ENCODE measurements at places on chromosomes 12 and 14.
A peak's percentile ranks its signal among the peaks of the same experiment; 100 is the strongest.

DNA sequence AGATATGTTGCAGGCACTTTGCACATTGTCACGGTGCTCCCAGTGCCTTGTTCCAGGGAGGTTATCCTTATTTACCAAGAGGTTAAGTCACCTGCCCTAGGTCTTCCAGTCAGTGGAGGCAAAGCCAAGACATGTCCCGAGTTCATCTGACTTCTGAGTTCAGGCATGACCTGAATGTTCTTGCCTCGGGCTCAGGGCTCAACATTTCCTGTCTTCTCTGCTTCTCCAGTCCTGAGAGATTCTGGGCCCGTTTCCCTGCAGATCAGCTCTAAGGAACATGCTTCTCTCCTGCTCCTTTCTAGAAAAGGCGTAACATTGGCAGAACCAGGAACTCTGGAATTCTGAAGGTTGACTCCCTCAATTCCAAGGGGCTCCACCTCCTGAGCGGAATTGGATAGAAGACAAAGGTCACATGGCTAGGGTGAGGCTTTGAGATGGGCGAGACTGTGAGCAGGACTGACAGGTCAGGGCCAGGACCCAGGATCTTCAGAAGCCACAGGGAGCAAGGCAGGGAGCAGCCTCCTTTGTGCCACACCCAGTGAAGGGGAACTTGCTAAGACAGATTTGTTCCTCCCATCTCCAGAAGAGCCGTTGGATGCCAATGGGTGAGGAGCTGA lies 19.9 kb downstream of the BDKRB2 start:
- no peaks in the 10 kb centered on the region for H3K36me3 ChIP-seq
- H3K4me3 ChIP-seq: no peak overlapping the region
- DNase-seq: no peak
- no peaks in the 10 kb centered on the region for H3K27me3 ChIP-seq
- peaks cover 4% of the 10 kb centered on the region for H3K4me1 ChIP-seq
- H3K27ac ChIP-seq: no peak overlapping the region

DNA sequence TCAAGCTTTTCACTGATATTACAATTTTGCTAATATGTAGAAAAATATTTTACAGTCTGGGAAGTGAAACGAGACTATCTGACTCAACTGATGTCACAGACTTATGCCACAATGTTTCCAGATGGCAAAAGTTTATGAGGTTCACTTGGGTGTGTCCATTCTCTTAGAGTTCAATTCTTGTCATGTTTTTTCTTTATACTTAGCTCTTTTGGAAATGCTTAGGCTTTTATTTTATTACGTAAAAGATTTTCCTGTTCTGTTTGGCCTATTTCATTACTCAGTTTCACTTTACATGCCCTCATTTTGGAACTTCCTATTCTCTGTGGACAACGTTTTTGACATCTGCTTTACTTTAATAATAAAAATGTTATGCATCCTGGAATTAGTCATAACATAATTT lies 2.1 kb upstream of the PDZRN4 start:
- H3K4me1 ChIP-seq: peaks cover 6% of the 10 kb centered on the region
- H3K27me3 ChIP-seq: peaks cover 50% of the 10 kb centered on the region
- H3K36me3 ChIP-seq: no peaks in the 10 kb centered on the region

GRCh38 chr12:76738824-76739579 lies 24.9 kb upstream of the ZDHHC17 start:
- no peak overlapping the region for H3K4me3 ChIP-seq
- H3K27me3 ChIP-seq: no peaks in the 10 kb centered on the region
- H3K36me3 ChIP-seq: peaks cover 7% of the 10 kb centered on the region
- H3K27ac ChIP-seq: no peak overlapping the region
- DNase-seq: no peak
- no peaks in the 10 kb centered on the region for H3K4me1 ChIP-seq

DNA sequence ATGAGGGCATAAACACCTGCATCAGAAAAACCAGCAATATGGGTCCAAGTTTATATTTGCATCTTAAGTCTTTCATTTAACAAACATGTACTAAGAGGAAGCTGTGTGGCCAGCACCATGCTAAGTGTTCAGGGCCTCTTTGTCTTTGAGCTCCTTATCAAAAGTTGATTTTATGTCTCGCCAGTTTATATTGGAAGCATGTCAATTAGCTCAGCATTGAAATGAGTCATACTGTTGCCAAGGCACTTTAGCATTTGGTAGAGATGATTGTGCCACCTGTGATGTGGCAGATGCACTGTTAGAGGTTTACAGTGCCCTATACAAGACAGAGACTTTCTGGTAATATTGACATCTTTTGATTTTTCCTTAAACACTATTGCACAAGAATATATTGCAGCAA lies 68.5 kb downstream of the BHLHE41 start:
- DNase-seq: no peak
- H3K36me3 ChIP-seq: peaks cover 8% of the 10 kb centered on the region
- no peak overlapping the region for H3K4me3 ChIP-seq
- no peak overlapping the region for H3K27ac ChIP-seq
- no peaks in the 10 kb centered on the region for H3K27me3 ChIP-seq
- H3K4me1 ChIP-seq: peaks cover 3% of the 10 kb centered on the region

GRCh38 chr12:42094277-42094676 lies 50.4 kb downstream of the GXYLT1 start:
- no peaks in the 10 kb centered on the region for H3K27me3 ChIP-seq
- H3K27ac ChIP-seq: no peak overlapping the region
- H3K4me1 ChIP-seq: peaks cover 4% of the 10 kb centered on the region
- DNase-seq: no peak
- no peak overlapping the region for H3K4me3 ChIP-seq
- peaks cover 15% of the 10 kb centered on the region for H3K36me3 ChIP-seq

DNA sequence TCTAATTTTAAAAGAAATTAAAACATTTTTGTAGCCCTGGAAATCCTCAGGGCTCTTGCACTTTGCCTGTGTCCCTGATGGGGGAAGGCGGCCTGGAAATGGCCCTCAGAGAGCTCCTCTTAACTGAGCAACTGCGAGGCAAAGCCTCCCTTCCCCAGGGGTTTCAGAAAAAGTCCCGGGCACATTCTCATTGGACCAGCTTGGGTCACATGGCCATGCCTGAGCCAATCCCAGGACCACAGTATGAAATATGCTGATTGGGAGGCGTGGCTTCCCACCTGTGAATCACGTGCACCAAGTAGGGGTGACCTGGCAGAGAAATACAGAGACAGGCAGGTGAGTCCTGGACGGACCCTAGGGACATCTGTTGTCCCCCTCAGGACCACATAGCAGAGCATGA lies 90.4 kb upstream of the SFSWAP start:
- H3K27me3 ChIP-seq: peaks cover 37% of the 10 kb centered on the region
- no peak for DNase-seq
- no peak overlapping the region for H3K27ac ChIP-seq
- peaks cover 10% of the 10 kb centered on the region for H3K4me1 ChIP-seq
- no peaks in the 10 kb centered on the region for H3K36me3 ChIP-seq
- H3K4me3 ChIP-seq: no peak overlapping the region

- H3K27ac ChIP-seq: no peak overlapping the region
- H3K4me1 ChIP-seq: no peaks in the 10 kb centered on the region
- H3K27me3 ChIP-seq: no peaks in the 10 kb centered on the region
- no peak overlapping the region for H3K4me3 ChIP-seq
Measured at GRCh38 chr14:75995372-75996041, 9.9 kb downstream of the IFT43 start.

GRCh38 chr12:110813756-110814155 lies 33.0 kb upstream of the CCDC63 start:
- H3K27me3 ChIP-seq: peaks cover 33% of the 10 kb centered on the region
- peaks cover 4% of the 10 kb centered on the region for H3K4me1 ChIP-seq

GRCh38 chr12:24931666-24932405 lies 17.1 kb downstream of the BCAT1 start:
- no peaks in the 10 kb centered on the region for H3K27me3 ChIP-seq
- H3K4me1 ChIP-seq: no peaks in the 10 kb centered on the region
- no peak overlapping the region for H3K4me3 ChIP-seq
- no peak overlapping the region for H3K27ac ChIP-seq
- no peak for DNase-seq

DNA sequence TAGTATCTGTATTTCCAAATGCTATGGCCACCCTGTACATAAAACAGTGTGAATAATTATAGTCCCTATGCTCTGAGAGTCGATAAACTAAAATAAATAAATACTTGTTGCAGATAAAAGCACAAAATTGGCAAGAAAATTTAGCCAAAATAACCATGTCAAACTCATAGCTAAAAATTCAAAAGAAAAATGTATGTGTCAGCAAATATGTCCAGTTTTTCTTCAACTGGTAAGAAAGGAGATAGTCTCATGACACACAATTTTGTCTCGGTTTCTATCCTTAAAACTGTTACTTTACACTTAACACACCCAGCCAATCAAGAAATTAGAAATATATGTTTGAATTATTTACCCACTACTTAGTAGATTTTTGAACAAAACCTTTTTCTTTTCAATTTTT lies 145.6 kb upstream of the FSCB start:
- H3K36me3 ChIP-seq: no peaks in the 10 kb centered on the region
- H3K4me1 ChIP-seq: peaks cover 11% of the 10 kb centered on the region
- no peak overlapping the region for H3K27ac ChIP-seq

GRCh38 chr12:14907953-14908352 lies 22.3 kb upstream of the MGP start:
- no peak overlapping the region for H3K4me3 ChIP-seq
- H3K36me3 ChIP-seq: no peaks in the 10 kb centered on the region
- no peak overlapping the region for H3K27ac ChIP-seq
- H3K27me3 ChIP-seq: no peaks in the 10 kb centered on the region
- H3K4me1 ChIP-seq: peaks cover 1% of the 10 kb centered on the region

GRCh38 chr14:22475381-22475780 lies 113.6 kb downstream of the DAD1 start:
- no peak overlapping the region for H3K27ac ChIP-seq
- no peaks in the 10 kb centered on the region for H3K36me3 ChIP-seq
- DNase-seq: no peak

DNA sequence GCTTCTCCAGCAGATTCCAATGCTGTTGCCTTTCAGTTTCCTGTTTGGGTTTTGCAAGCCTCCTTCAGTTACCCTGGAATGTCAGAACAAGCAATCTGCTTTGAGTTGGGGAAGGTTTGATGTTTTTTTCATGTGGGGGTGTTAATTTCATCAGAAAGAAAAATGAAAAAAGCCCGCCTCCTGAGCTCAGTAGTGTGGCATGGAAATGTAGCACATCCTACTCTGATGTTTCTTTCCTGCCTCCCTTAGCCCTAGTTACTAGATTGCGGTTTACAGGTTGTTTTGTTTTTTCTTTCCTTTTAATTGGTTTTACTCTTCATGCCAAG lies 22.6 kb downstream of the IFNG-AS1 start:
- DNase-seq: no peak
- H3K4me3 ChIP-seq: no peak overlapping the region
- no peaks in the 10 kb centered on the region for H3K36me3 ChIP-seq
- no peak overlapping the region for H3K27ac ChIP-seq
- H3K4me1 ChIP-seq: no peaks in the 10 kb centered on the region
- peaks cover 2% of the 10 kb centered on the region for H3K27me3 ChIP-seq

DNA sequence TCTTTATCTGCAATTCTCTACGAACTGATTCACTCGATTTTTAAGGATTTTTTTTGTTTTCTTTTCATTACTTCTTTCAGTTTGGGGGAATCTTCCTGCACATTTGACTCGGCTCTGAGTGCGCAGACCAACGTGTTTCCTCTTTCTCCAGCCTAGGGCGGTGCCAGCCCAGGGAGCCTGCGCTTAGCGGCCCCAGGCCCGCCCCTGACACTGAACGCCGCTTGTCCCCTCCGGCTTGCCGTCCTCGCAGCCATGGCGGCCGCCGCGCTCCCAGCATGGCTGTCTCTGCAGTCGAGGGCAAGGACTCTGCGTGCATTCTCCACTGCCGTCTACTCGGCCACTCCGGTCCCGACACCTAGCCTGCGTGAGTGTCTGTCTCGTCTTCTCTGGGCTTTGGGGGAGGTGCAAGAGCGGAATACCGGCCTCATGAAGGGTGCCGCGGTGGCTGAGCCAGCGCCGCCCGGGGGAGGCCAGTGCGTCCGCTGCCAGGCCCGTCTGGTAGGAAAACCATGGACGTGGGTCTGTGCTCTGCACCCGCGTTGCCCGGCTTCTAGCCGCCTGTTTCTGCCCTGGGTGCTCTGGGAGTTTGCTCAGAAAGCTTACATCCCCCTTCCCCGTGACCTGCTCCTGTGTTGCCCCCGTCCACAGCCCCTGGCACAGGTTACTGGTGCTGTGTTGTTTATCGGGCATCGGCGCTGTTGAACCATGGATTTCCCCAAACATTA lies at the start of gene MRPS35:
Gene MRPS35 (plus strand): TSS at position 241 of the 725 bp plus-strand sequence. CDS start 12 bp downstream, at position 253.
- H3K36me3 ChIP-seq: peaks cover 9% of the 10 kb centered on the region
- peak within 1 kb of the TSS; percentile 98 for H3K27ac ChIP-seq
- peaks cover 11% of the 10 kb centered on the region for H3K27me3 ChIP-seq
- peaks cover 18% of the 10 kb centered on the region for H3K4me1 ChIP-seq

GRCh38 chr14:63431466-63431865 lies 111.7 kb downstream of the PPP2R5E start:
- no peak overlapping the region for H3K27ac ChIP-seq
- no peak for DNase-seq
- no peaks in the 10 kb centered on the region for H3K27me3 ChIP-seq
- H3K36me3 ChIP-seq: no peaks in the 10 kb centered on the region
- no peak overlapping the region for H3K4me3 ChIP-seq

DNA sequence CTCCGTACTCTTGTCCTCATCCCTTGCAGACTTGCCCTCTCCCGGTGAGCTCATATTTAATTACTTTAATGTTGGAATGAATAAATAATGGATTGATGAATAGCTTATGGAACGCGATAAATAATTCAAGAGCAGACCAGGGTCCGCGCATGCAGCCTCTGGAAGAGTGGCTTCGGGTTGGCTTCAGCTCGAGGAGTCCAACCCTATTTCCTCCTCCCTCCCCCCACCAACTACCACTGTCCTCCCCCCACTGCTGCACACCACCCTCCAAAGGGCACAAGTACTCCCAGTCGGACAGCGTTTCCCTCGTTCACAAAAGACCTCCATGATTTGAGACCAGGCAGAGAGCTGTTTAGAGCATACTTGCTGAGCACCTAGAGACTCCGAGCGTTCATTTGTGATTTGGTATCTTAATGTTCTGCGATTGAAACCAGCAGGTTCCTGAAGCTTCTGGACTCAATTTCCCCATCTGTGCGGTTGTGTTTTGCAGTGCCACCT lies 647 bp upstream of the SIX1 start:
- H3K36me3 ChIP-seq: no peaks in the 10 kb centered on the region
- peak overlapping the region; percentile 55 for H3K4me3 ChIP-seq
- no peak for DNase-seq
- H3K27me3 ChIP-seq: peaks cover 96% of the 10 kb centered on the region

DNA sequence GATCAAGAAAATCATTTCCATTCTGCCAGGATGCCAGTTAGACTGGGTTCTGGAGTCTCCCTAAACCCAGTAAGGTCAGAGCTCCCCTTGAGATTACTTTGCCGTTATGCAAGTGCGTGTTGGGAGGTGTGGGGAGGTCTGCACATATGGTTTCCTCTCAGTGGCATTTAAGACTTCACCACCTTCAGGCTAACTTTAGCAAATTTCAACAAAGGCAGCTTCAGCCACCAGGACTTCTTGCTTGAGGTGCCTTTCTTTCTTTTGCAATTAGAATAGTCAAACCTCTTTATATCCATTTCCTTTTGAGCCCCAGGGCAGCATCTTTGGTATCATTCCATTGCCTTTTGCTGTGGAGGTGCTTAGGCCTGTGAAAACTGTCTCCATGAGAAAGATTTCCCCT lies 117.2 kb upstream of the CCND2 start:
- no peak overlapping the region for H3K27ac ChIP-seq
- H3K4me1 ChIP-seq: peaks cover 4% of the 10 kb centered on the region
- H3K27me3 ChIP-seq: peaks cover 5% of the 10 kb centered on the region
- H3K36me3 ChIP-seq: peaks cover 1% of the 10 kb centered on the region
- H3K4me3 ChIP-seq: no peak overlapping the region

GRCh38 chr12:9381619-9382018 lies 173.4 kb upstream of the PZP start:
- no peaks in the 10 kb centered on the region for H3K4me1 ChIP-seq
- DNase-seq: no peak
- peaks cover 8% of the 10 kb centered on the region for H3K27me3 ChIP-seq
- no peak overlapping the region for H3K4me3 ChIP-seq
- no peak overlapping the region for H3K27ac ChIP-seq

Data from progenitor cell of endocrine pancreas (in vitro differentiated cells).